ENCODE measurements at places on chromosomes 3 and 15.
A peak's percentile ranks its signal among the peaks of the same experiment; 100 is the strongest.

DNA sequence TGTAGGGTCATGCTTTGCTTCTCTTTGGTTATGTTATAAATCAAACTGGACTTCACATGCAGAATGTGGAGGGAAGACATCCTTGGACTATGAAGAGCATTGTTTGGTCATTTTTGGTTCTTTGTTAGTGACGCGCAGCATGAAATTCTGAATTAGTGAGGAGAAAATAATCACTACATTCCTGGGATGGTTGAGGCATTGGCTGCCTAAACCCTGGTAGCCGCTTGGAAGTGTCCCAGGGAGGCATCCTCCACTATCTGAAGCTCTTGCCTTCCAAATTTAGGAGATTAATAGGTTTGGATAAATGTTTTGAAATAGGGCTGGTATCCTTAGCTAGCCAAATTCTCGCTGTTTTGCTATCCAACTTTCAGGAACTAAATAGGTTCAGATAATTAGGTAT, 96.2 kb downstream of the CLSTN2 start:
- DNase-seq = no peak

GRCh38 chr3:180142041-180142440, 105.3 kb upstream of the PEX5L start:
- DNase-seq = no peak

DNA sequence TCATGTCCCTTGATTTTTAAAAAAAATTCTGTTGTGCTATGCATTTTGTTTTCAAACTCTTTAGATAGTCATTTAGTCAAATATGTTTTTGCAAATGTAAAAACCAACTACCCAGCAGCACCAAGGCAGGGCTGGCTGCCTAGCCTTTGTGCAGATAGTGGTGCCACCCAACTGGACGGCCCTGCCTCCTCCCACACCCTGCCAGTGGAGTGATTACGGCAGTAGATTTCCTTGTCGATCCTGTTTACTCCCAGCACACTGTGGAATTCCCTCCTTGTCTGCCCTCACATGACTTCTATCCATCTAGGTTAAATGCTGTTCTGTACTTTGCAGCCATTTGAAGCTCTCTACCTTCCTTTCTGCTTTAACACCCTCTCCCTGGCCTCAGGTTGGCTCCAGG, 79.4 kb upstream of the PLXNA1 start:
- no peak for DNase-seq

DNA sequence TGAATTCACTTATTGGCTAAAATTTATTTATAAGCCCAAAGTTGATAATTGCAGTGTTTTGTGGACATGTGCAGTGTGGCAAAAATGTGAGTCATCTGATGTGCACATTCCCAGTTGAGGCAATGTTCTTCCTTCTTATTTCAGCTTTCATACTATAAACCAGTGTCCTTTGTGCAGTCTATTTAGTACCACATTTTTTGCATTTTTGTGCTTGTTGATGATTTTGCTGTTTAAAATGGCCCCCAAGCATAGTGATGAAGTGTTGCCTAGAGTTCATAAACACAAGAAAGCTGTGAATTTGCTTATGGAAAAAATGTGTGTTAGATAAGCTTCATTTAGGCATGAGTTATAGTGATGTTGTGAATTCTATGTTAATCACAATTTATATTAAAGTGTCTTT, 19.4 kb upstream of the IL20RB start:
- DNase-seq = no peak

GRCh38 chr3:133506215-133506901, 67.1 kb upstream of the CDV3 start:
- DNase-seq = no peak

DNA sequence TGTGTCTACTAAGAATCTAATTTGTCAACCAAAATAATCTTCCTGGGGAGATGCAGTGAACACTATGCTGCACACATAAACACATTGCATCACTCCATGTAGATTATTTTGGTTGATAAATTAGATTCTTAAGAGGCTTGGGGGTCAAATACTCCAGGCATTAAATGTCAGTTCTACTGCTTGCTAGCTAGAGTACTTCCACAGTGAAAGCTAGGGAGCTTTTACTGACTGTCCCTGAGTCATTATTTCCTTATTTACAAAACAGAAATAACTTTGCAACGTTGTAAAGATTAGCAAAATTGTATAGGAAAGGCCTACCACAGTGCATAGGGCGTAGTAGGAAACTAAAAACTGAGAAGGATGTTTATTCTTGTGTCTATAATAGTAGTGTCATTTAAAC, 12.9 kb upstream of the TMC3 start:
- DNase-seq = no peak

DNA sequence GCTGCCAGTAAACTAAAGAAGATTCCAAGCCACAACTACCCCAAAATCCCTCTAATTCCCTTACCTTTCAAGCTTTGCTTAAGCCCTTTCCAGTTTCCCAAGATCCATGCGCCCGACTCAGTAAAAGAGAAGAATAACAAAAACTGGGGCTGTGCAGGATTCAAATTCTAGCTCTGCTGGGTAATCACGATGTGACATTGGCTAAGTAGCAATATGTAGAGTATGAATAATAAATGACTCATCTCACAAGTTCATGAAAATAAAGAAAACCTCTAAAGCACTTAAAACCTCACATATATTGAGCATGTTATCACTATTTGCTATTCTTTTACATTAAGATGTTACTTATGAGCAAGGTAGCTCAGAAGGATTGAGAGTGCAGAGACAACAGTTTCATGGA, 522.2 kb upstream of the ZNF717 start:
- DNase-seq = no peak

- no peak for DNase-seq
Observed at GRCh38 chr3:111246967-111247760, 175.5 kb downstream of the NECTIN3 start.

GRCh38 chr3:197555281-197556261, at the start of gene BDH1:
TSS of gene BDH1 (minus strand) at chr3:197555968. CDS start at chr3:197546443, 9,525 bp downstream.
- no peak for DNase-seq

GRCh38 chr3:25910997-25911396, 121.1 kb downstream of the OXSM start:
- no peak for DNase-seq

DNA sequence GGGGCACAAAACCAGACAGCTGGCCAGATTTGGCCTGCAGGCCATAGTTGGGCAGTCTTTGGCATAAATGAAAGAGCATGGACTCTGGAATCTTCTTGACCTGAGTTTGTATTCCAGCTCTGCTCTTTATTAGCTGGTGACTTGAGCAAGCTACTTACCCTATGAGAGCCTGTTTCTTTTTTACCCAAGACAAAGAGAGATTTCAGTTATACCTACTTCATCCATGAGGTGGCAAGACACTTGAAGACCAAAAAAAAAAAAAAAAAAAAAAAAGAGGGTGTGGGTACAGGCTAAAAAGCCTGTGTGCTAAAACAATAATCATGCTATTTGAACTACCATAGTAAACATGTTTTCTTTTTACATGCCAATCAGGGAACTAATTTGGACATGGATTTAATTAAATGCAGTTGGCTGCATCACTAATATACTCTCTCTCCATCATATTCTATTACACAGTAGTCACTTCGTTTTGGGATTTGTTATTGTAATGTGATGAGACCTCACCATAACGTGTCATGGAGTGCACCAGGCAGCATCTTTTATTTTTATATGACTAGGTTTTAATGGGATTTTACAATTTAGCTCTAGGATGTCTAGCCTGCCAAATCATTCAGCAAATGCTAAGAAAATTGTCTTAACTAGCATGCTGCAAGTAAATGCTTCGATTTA, 109.2 kb upstream of the FHIT start:
- DNase-seq = no peak

- DNase-seq = no peak
Observed at GRCh38 chr3:18062657-18063025, 320.2 kb upstream of the TBC1D5 start.

DNA sequence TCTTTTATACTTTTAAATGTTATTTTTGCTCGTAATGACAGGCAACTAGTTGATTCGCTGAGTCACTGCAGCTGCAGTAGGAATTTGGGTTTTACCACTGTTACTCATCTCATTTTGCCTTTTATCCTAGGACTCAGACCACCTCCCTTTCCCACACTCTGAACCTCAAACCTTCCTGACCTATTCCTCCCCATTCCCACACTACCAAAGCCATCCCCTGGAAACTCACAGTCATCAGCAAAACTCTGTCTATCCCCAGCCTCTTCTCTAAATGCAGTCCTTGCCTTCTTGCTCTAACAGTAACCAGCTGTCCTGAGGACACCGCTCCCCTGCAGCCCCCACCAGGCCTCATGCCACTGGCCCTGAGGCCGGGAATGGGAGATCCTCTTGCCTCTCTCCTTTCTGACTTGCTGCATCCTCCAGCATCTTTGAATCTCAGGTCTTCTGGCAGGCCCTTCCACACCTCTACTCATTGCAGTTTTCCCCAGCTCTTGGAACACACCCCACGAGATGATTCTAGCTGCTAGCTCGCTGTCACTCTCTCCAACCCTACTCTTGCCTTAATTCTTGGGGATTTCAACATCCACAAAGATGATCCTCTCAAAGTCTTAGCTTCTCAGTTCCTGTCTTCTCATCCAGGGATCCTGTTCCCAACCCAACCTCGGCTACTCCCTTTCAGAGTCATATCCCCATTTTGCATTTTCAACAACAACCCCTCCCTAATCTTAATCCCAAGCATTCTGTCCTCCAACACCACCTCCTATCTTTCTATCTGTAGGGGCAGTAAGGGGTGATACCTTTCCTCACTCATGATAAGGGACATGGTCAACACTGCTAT, 55.9 kb upstream of the C3orf80 start:
- peak; percentile 50 for DNase-seq

DNA sequence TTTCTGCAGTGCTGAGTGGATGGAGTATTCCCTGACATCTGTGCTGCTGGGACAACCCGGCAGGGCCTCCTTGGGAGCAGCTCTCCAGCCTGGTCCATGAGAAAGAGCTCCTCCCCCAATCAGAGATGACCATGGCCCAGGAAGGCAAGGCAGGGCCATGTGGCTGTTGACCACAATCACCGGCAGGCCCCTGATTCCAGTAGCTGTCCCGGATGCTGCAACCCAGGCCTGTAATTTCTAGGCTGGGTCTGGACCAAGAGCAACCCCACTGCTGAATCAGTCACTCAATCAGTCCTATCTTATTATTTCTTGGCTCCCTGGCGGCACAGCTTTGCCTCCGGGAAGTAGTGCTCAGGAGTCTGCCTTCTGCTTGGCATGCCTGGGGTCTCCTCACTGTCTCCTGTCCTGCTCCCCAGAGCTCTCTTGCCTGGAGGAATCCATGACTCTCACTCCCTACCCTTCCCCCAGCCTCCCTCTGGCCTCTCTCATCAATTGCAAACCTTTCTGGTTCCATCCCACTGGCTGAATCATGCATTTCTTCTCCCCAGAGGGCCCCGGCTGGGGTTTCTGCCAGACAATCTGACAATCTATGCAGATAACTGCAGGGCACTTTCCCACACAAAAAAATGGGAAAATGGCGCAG, 32.6 kb upstream of the ITGA11 start:
- no peak for DNase-seq

GRCh38 chr3:16503191-16503776, 10.2 kb downstream of the RFTN1 start:
- DNase-seq = no peak

DNA sequence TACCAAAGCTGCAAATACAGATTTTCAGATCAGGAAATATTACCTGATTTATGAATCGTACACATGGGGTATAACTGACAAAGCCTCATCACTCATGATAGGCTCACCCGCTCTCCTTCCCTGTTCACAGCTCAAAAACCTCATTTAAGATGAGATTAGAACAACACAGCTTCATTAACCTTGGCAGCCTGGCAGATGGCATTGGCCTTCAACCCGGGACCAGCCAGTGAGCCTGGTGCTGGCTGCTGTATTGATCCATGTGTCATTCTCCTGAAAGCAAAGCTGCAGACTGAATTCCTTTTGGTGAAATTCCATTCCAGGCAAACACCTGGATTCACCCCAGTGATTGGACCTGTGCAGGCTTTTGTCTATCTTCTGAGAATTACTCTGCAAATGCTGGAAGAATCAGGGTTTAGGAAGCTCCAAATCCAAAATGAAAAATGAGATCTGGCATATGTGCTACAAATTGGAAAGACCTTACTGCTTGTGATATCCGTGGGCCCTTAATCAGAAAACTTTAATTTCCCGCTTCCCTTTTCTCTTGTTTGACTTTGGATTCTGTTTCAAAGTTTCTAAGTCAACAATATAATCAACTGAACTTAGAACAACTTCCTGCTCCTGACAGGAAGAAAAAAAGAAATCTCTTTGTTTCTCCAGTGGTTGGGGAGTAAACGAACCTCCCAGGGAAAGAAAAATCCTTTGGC, 189.1 kb upstream of the KBTBD8 start:
- no peak for DNase-seq

DNA sequence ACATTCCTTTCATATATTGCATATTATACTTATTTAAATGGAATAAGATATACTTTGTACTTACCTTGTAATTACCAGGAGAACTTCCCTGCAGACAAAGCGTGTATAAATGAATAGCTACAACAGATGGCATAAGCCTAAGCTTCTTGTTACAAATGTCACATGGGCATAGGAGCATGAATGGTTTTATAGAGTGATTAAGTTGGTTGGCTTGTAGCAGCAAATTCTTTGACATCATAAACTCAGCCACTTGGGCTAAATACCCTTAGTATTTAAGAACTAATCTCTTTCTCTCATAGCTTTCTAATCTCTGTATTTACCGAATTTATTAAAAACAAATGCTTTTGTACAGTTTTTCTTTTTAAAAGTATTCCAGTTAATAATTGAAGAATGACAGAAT, at the start of gene UBAP1L:
TSS of gene UBAP1L (minus strand) at position 115 of the 400 bp plus-strand sequence. CDS start 8,985 bp downstream, outside the sequence.
- DNase-seq = no peak

- no peak for DNase-seq
Observed at GRCh38 chr15:56978898-56979662, 60.6 kb downstream of the TCF12 start.

DNA sequence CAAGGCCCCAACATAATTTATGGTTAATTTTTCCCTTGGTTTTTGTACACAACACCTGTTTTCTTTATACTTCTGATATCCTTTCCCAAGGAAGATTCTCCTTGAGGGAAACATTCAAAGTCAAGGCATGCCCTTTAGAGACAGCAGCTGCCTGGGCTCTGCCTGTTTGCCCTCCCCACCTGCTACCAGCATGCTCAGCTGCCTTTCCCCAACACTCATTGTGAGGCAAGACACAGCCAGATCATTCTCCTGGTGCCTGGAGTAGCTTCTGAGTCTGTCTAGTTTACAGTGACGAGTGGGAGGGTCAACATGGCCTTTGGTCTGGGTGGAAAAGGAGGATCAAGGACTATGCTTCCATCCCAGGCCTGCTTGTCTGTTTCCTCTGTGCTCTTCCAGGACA, 132.5 kb downstream of the EPHB1 start:
- DNase-seq = no peak

- no peak for DNase-seq
Observed at GRCh38 chr3:122394173-122394572, 10.2 kb downstream of the FAM162A start.

Measured in amniotic stem cell (primary cell).